ENCODE measurements at places on chromosomes 11 and 22. TPM values are rescaled to one million over a fixed set of nuclear protein-coding genes. Genes with fewer than 3 reads are reported as not detected.

The FAT3 gene
- total RNA-seq: 1.1 TPM

The GAL3ST3 gene
- not detected for total RNA-seq

The IL18BP gene
- 3.9 TPM for total RNA-seq

The MRGPRX4 gene
- total RNA-seq: not detected

The OR2AG1 gene
- not detected for total RNA-seq

The PARVB gene
- total RNA-seq: 34.4 TPM

The MS4A3 gene
- not detected for total RNA-seq
